ENCODE measurements at places on chromosomes 6 and 20. TPM values are rescaled to one million over a fixed set of nuclear protein-coding genes. Genes with fewer than 3 reads are reported as not detected.

GRCh38 chr20:1832634-1833033 lies 62.6 kb upstream of the SIRPA start:
- no peak for DNase-seq

DNA sequence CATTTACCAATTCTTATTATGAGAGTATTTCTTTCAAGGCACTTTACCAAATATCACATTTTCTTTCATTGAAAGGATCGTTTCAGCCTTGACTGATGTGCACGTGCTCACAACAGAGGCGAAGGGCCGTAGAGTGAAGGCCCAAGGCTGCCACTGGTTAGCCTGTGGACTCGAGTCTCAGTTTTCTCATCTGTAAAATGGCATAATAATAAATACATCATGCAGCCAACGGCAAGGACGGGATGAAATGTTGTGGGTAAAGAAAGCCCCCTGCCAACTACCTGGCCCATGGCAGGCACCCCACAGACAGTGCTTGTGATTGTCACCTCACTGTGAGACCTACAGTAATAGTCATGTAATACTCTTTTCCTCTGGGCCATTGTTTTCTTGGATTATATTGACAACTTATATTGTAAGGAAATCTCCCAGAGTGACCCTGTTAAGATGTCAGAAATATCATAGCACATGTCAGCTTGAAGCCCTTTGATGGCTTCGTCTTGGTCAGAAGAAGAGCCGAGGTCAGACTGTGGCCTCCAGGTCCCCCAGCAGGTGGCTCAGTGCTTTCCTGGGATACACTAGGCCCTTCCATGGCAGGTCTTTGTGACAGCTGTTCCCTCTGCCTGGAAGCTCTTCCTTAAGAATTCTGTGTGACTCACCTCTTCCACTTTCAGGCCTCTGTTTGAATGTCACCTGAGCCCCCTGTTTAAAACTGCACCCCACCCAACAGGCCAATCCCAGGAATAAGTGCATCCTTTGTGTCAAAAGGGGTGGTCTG lies 36.3 kb downstream of the FAM50B start:
- DNase-seq, result no peak

DNA sequence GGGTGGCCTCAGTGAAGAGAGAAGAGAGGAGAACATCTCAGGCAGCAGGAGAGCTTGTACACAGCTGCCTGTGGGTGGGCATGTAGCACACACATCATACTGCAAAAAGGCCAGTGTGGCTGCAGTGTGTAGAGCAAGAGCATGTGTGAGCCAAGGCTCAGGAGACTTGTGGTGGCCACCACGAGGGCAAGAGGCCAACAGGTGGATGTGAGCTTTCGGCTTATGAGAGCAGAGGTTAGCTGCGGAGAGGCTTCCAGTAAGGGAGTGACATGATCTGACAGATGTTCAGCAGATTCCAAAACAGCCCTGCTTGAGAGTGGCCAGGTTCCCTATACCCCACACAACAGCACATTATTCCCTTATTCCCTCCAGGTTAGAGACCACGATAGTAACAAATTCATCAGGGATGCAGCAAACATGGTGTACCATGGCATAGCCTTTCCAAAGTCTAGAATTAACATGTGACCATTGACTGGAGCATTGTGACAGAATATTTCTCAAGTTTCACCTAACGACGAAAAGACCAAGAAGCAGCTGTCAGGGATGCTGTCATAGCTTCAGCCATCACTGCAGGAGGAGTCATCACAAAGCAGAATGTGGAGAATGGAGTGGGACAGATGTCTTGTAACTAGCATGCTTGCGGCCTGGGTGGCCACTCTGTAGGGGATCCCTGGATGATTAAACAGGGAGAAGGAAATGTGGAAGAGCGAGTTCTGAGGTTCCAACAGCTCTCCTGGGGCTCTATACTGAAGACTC lies 23.1 kb downstream of the HM13 start:
- no peak for DNase-seq

DNA sequence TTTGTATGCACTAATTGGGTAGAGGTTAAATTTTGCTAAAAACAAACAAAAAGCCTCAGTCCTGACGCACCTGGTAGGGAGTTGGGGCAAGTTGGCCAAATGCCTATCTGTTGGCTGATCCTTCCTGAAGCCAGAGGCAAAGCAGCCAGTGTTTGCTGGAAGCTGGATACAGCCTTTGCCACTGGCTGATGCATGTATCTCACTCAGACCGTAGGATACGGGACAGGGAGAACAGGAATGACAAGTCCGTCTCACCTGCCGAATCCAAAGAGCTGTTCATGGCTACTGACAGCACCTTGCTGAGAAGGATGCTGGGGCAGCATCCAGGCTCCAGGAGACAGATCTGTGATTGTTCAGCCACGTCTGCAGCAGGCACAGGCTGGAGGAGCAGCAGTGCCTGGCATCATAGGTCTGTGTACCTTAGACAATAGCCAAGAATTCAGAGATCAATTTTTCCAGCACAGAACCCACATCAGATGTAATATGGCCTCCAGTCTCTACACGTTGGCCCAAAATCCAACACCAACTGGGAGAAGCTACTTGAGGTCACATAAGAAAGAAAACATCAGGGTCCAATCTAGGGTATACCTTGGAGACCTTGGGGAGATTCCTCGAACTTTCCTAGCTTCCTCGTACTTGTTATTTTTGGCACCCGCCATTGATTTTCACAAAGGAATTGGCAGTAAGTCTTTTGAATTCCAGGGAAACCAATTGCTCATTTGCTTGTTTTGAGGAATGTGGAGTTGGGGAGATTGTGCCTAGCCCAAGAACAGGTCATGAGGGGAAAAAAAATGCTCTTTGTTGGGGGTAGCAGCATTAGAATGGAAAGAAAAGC lies 108.5 kb upstream of the ARMC2 start:
- DNase-seq, result no peak

DNA sequence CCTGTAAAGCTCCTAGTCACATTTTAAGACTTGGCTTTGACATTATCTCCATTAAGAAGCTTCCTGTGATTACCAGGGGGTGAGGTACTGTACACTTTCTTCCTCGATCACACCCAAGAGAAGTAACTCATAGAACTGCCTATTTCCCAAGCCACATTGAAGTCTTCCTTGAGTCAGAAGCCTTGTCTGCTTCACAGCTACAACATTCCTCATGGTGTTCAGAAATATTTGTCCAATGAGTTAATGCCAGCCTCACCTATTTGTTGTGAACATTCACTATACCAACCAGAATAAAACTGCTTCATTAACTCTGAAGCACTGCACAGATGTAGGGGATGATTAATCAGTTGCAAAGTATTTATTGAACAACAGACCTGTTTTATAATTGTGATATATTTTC lies 622.3 kb downstream of the PTPRT start:
- DNase-seq, result no peak

DNA sequence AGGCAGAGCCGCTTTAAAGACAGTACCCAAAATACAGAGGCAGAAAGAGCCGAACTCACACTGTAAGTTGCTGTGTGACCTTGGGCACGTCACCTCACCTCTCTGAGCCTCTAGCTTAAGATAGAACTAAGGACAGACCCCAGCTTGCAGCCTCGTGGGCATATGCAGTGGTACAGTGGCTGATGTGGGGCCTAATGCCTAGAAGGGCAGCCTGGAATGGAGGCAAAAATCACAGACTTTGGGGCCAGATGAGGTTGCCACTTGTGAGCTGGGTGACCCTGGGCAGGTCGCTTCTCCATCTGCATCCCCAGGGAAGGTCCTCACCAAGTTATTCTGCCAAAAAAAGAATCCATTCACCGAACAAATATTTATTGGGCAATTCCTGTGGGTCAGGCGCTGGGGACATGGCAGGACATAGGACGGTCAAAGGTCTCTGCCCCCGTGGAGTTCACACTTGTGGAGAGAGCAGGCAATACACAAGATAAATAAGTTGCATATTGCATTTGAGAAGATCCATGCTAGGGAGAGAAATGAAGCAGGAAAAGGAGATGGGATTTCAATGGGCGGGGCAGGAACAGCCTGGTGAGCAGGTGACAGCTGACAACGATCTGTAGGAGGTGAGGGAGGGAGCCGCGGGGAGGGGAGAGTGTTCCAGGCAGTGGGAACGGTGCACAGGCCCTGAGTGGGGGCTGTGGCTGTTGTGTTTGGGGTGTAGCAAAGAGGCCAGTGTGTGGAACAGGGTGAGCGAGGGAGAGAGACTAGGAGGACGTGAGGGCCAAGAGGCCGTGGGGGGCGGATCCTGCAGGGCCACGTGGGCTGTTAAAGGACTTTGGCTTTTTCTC lies 115.2 kb downstream of the CEBPB start:
- no peak for DNase-seq

DNA sequence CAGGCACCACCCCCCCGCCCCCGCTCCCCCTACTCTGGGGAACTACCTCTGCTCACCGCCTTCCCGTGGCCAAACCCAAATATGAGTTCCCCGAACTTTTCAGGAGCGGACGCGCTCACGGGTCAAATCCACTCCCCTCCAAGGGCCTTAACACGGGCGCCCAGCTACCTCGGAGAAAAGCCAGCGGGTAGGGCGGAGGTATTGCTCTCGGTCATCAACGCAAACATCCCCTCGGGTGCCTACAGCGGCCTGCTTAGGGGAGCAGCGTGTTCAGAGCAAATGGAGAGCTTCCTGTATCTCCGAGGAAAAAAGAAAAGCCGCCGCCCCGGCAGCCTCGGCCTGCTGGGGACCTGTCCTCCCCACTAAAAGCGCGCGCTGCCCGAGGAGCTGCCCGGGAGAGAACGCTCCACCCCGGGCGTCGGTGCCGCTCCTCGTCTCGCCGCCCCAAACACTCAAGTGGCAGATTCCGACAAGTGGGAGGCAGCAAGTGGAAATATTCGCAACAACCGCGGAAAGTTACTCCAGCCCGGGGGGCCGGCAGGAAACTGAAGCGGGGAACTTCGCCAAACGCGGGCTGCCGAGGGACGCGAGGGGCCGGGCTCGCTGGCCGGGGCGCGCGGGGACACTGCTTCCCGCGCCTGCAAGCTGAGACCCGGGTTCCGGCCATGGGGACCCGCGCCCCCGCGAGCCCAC lies 699 bp downstream of the PTPRT start:
- no peak for DNase-seq

- DNase-seq, result peak; percentile 59
Observed at GRCh38 chr6:147738516-147739162, 230.1 kb downstream of the SAMD5 start.

DNA sequence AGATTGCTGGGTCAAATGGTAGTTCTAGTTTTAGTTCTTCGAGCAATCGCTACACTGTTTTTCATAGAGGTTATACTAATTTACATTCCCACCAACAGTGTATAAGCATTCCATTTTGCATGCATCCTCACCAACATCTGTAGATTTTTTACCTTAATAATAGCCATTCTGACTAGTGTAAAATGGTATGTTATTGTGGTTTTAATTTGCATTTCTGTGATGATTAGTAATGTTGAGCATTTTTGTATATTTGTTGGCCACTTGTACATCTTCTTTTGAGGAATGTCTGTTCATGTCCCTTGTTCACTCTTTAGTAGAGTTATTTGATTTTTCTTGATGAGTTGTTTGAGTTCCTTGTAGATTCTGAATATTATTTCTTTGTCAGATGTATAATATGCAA lies 236.2 kb downstream of the GRM1 start:
- no peak for DNase-seq

- no peak for DNase-seq
Observed at GRCh38 chr6:30066082-30066481, 916 bp upstream of the PPP1R11 start.

DNA sequence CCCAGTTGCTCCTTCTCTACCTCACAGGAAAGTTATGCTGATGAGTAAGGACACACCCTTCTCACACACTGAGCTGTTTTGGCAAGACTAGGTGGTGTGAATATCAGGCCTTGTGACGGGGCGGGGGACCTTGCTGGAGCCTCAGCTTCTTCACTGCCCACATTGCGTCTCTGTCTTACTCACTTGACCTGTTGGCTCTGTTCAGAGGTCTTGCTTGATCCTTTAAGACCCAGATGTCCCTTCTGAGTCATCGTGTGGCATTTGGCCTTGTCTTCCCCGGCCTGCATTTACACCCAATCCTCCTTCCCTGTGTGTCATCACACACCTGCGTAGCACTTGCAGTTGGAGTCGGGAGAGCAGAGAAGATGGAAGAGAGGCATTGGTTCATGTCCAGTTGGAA lies 8.3 kb upstream of the PRND start:
- DNase-seq, result peak; percentile 56

DNA sequence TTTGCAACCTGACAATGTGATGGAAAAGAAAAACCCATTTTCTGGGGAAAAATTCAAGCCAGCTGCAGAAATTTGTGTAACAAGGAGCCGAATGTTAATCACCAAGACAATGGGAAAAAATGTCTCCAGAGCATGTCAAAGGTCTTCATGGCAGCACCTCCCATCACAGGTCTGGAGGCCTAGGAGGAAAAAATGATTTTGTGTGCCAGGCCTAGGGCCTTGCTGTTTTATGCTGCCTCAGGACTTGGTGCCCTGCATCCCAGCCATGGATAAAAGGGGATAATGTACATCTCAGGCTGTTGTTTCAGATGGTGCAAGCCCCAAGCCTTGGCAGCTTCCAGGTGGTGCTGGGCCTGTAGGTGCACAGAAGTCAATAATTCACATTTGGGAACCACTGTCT lies 747.7 kb downstream of the C6orf118 start:
- no peak for DNase-seq

GRCh38 chr20:1876217-1876921 lies 18.8 kb upstream of the SIRPA start:
- DNase-seq, result no peak

HLA-DPA1 gene
- 2.5 TPM for total RNA-seq

COX7A2 gene
- total RNA-seq, result 187 TPM

SPTLC3 gene
- total RNA-seq, result 28.7 TPM

FBXO5 gene
- 24.3 TPM for total RNA-seq
